ENCODE measurements at places on chromosomes 12 and 14. TPM values are rescaled to one million over a fixed set of nuclear protein-coding genes. Genes with fewer than 3 reads are reported as not detected.

DNA sequence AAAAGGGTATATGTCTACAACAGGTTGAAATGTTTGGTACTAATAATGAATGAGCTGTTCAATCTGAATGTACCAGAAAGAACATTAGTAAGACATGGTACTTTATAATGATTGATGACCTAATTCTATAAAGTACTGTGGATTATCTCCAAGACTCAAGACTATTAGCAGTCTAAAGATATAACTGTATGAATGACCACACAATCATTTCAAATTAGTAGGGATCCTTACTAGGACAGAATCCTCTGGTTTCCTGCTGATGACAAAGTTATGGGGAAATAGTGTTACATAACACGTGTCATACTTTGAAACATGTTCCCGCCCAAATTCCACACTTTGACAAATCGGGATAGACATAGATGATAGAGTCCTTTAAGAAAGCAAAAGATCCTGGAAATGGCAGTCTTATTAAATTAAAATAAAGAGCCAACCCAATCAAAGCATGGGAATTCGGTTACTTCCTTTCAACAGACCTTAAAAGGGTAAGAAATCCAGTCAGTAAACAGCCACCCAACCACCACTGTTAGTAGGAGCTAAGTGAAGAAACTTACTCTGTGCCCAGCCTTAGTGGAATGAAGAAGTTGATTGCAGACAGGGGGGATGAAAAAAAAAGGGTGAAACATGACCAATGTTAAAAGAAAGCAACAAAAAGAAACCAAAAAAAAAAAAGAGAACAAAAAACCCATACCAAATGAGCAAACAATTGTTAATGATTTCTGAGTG lies 2.8 kb downstream of the VPS29 start:
- peaks cover 40% of the 10 kb centered on the region for H3K36me3 ChIP-seq
- peaks cover 14% of the 10 kb centered on the region for H3K4me1 ChIP-seq
- peak; percentile 70 for DNase-seq
- peak overlapping the region; percentile 59 for H3K27ac ChIP-seq
- peak overlapping the region; percentile 92 for H3K4me3 ChIP-seq
- no peaks in the 10 kb centered on the region for H3K27me3 ChIP-seq

DNA sequence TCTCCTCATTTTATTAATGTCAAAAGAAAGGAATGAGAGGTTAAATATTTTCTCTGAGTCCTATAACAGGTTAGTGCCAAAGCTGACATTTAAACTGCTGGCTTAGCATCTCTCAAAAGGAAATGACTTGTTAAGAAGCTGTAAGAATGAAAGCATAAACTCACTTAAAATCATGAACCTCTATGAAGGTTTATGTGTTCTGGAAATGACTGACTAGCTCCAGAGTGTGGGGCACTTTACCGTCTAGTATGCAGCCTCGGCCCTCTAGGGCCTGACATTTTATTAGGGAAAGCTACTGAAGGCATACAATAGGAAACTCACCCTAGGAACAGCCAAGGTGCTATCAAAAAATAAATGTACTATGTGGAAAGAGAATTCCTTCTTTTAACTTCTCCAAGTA lies 35.1 kb downstream of the SPX start:
- no peaks in the 10 kb centered on the region for H3K27me3 ChIP-seq
- no peaks in the 10 kb centered on the region for H3K36me3 ChIP-seq
- H3K4me3 ChIP-seq, result no peak overlapping the region

DNA sequence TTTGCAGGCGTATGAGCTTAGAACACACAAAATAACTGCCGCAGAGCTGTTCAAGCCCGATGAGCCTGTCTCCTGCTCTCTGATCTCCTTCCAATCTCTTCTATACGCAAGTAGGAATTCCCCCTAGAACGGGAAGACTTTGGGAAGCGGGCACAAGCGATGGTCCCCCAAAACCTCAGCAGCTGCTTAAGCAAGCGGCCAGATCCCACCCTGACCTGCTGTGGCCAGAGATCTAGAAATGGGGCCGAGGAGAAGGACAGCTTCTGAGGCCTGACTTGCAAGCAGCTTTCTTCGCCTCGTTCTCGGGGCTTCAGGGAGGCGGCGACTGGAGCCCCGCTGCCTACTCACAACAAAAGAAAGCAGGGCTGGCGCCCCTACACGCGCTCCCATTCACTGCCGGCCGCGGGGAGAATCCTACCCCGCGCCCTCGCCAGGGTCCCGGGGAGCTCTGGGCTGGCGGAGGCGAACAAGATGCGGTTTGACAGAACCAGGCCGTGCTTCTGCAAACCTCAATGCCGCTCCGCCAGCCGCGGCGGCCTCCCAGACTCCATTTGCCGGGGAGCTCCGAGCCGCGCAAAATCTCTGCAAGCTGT lies 922 bp downstream of the TBX5 start:
- peaks cover 35% of the 10 kb centered on the region for H3K27me3 ChIP-seq
- H3K4me1 ChIP-seq, result no peaks in the 10 kb centered on the region
- H3K27ac ChIP-seq, result no peak overlapping the region
- H3K36me3 ChIP-seq, result no peaks in the 10 kb centered on the region

GRCh38 chr12:30761730-30762129 lies 7.0 kb upstream of the CAPRIN2 start:
- H3K4me3 ChIP-seq, result no peak overlapping the region
- H3K36me3 ChIP-seq, result no peaks in the 10 kb centered on the region
- no peak overlapping the region for H3K27ac ChIP-seq
- no peak for DNase-seq
- H3K4me1 ChIP-seq, result no peaks in the 10 kb centered on the region

Gene LRFN5
- total RNA-seq, result not detected

Gene AQP5
- not detected for total RNA-seq

GRCh38 chr14:69398818-69399210 lies 322 bp downstream of the SLC39A9 start:
- peaks cover 35% of the 10 kb centered on the region for H3K36me3 ChIP-seq
- peaks cover 22% of the 10 kb centered on the region for H3K4me1 ChIP-seq
- H3K4me3 ChIP-seq, result peak overlapping the region; percentile 89
- no peaks in the 10 kb centered on the region for H3K27me3 ChIP-seq
- H3K27ac ChIP-seq, result peak overlapping the region; percentile 99

DNA sequence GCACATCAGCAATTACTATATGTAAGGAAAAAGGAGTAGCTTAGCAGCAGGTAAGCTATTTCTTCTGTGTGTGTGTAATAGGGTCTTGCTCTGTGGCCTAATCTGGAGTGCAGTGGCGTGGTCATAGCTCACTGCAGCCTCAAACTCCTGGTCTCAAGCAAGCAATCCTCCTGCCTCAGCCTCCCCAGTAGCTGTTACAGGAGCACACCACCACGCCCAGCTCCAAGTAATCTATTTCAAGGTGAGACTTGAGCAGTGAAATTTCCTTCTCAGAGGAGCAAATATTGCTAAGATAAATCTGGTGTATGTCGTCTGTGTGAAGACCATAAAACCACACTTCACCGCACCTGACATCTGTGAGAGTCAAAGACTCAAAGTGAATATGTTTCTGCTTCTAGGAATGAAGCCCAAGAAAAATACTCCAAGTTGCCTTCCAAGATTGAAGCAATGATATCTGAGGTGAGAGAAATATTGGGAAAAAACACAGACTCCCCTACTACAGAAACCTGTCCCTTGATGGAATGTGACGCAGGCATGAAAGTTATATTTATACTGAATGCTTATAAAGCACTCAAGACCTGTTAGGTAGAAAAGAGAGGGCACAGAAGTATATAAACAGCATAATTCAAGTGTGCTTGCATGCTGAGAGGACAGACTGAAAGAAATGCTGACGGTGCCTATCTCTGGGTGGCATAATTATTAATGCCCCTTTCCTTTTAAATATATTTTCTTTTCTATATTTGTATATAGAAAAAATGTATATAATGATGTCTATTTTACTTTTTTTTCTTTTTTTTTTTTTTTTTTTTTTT lies 2.5 kb upstream of the SELPLG start:
- no peak overlapping the region for H3K27ac ChIP-seq
- no peak overlapping the region for H3K4me3 ChIP-seq
- no peak for DNase-seq
- no peaks in the 10 kb centered on the region for H3K27me3 ChIP-seq
- peaks cover 13% of the 10 kb centered on the region for H3K4me1 ChIP-seq
- no peaks in the 10 kb centered on the region for H3K36me3 ChIP-seq

Gene GUCY2C
- total RNA-seq, result not detected

- H3K4me1 ChIP-seq, result peaks cover 22% of the 10 kb centered on the region
- no peak overlapping the region for H3K4me3 ChIP-seq
- H3K36me3 ChIP-seq, result no peaks in the 10 kb centered on the region
- H3K27ac ChIP-seq, result no peak overlapping the region
Observed at GRCh38 chr14:68181519-68182326, 362.1 kb downstream of the RAD51B start.

GRCh38 chr12:62789851-62790250 lies 145.1 kb downstream of the PPM1H start:
- no peak overlapping the region for H3K27ac ChIP-seq
- no peaks in the 10 kb centered on the region for H3K36me3 ChIP-seq
- H3K4me3 ChIP-seq, result no peak overlapping the region
- DNase-seq, result no peak
- no peaks in the 10 kb centered on the region for H3K27me3 ChIP-seq

GRCh38 chr14:101763941-101764709 lies 2.6 kb downstream of the PPP2R5C start:
- DNase-seq, result no peak
- peaks cover 20% of the 10 kb centered on the region for H3K4me1 ChIP-seq
- H3K36me3 ChIP-seq, result peaks cover 41% of the 10 kb centered on the region
- no peak overlapping the region for H3K27ac ChIP-seq
- no peaks in the 10 kb centered on the region for H3K27me3 ChIP-seq

GRCh38 chr12:131723532-131723931 lies 12.6 kb downstream of the SFSWAP start:
- DNase-seq, result no peak
- H3K27ac ChIP-seq, result peak overlapping the region; percentile 36
- H3K36me3 ChIP-seq, result peaks cover 96% of the 10 kb centered on the region
- H3K27me3 ChIP-seq, result no peaks in the 10 kb centered on the region
- H3K4me1 ChIP-seq, result peaks cover 14% of the 10 kb centered on the region

Gene KCNC2
- total RNA-seq, result not detected

DNA sequence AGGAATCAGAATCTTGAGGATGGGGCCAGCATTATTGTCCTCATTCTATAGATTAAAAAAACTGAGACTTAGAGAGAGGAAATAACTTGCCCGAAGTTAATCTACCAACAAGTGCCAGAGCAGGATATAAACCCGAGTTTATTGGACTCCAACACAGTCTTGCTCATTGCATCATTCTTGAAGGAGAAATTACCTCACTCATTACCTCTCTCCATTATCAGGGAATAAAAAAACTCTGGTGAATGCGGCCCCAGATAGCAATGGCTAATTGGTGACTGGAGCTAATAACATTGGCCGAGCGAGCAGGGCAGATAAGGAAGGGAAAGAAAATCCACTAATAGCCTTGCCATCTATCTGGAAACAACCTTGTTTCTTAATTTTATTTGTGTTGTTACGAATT lies 24.7 kb upstream of the TMED10 start:
- no peaks in the 10 kb centered on the region for H3K36me3 ChIP-seq
- H3K27ac ChIP-seq, result no peak overlapping the region
- H3K4me1 ChIP-seq, result peaks cover 33% of the 10 kb centered on the region
- H3K27me3 ChIP-seq, result no peaks in the 10 kb centered on the region
- DNase-seq, result no peak

- H3K36me3 ChIP-seq, result no peaks in the 10 kb centered on the region
- no peak overlapping the region for H3K27ac ChIP-seq
- H3K27me3 ChIP-seq, result no peaks in the 10 kb centered on the region
- no peak for DNase-seq
- H3K4me3 ChIP-seq, result no peak overlapping the region
- peaks cover 10% of the 10 kb centered on the region for H3K4me1 ChIP-seq
Observed at GRCh38 chr14:89856871-89857345, 97.6 kb downstream of the EFCAB11 start.

GRCh38 chr12:23049180-23049579 lies 424.2 kb downstream of the ETNK1 start:
- DNase-seq, result peak; percentile 40
- H3K36me3 ChIP-seq, result no peaks in the 10 kb centered on the region
- no peak overlapping the region for H3K4me3 ChIP-seq
- H3K4me1 ChIP-seq, result peaks cover 7% of the 10 kb centered on the region
- no peak overlapping the region for H3K27ac ChIP-seq
- H3K27me3 ChIP-seq, result no peaks in the 10 kb centered on the region

DNA sequence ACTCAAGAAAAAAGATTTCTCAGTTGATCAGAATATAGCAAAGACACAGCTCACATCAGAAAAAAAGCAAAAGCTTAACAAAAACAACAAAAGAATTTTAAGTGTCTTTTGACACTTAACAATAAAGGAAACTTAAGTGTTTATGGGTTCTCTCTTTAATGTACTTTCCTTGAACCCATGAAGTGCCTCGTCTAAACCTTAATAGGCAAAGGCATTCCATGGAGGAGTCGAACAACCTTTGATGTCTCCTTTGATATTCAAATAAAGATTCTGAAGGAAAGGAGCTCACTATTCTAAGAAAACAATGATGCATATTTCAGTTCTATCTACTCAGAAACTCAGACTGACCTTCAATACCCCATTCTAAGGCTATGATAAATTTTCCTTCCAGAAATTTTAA lies 116.7 kb downstream of the TMTC1 start:
- DNase-seq, result no peak
- H3K36me3 ChIP-seq, result peaks cover 73% of the 10 kb centered on the region
- H3K4me1 ChIP-seq, result peaks cover 28% of the 10 kb centered on the region
- no peak overlapping the region for H3K4me3 ChIP-seq
- H3K27ac ChIP-seq, result no peak overlapping the region

Gene KLRK1
- 2.3 TPM for total RNA-seq

Gene OAS2
- total RNA-seq, result 0.71 TPM

GRCh38 chr12:103810111-103810510 lies 30.9 kb downstream of the NT5DC3 start:
- no peak overlapping the region for H3K4me3 ChIP-seq
- peaks cover 26% of the 10 kb centered on the region for H3K36me3 ChIP-seq
- peaks cover 13% of the 10 kb centered on the region for H3K4me1 ChIP-seq
- no peak for DNase-seq
- H3K27ac ChIP-seq, result no peak overlapping the region
- no peaks in the 10 kb centered on the region for H3K27me3 ChIP-seq

Gene GPD1
- total RNA-seq, result 0.37 TPM

DNA sequence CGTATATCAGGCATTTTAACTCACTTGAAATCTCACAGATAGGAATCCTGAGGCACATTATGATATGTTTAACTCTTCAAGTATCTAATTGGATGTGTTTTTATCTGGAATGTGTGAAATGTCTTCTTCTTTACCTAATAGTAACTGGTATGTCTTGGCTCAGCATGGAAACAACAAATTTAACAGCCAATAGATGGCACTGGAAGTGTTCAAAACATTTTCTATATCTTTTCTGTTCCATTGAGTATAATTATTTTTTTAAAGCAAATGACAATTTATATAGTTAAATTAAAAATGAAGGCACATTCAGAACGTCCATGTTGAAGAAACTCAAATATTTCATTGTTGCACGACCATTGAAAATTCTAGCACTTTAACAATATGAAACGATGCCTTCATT lies 164.6 kb upstream of the SLC16A7 start:
- no peaks in the 10 kb centered on the region for H3K4me1 ChIP-seq
- no peaks in the 10 kb centered on the region for H3K27me3 ChIP-seq
- H3K27ac ChIP-seq, result no peak overlapping the region
- H3K4me3 ChIP-seq, result no peak overlapping the region
- peak; percentile 16 for DNase-seq

DNA sequence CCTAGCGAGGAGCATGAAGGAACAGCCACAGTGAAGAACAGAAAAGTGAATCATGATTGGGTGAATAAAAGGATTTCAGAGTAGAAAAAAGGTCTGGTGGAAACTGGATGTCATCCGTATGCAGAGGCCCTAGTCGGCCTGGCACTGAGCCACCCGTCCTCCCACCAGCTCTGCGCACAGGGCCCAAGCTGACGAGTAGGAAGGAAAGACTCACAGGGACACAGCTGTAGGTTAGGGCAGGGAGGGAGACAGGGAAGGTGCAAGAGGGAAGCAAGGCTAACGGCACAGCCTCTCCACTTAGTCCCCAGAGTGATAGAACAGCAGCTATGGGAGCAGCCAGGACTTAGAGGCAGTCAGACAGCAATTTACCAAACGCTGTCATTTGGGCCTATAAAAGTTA lies 112.6 kb downstream of the KCNK10 start:
- H3K4me1 ChIP-seq, result no peaks in the 10 kb centered on the region
- no peak overlapping the region for H3K27ac ChIP-seq
- no peak overlapping the region for H3K4me3 ChIP-seq
- H3K27me3 ChIP-seq, result peaks cover 24% of the 10 kb centered on the region
- DNase-seq, result no peak
- H3K36me3 ChIP-seq, result no peaks in the 10 kb centered on the region

Measured in MCF 10A (cell line).